ENCODE measurements at places on chromosomes 3 and 15.

GRCh38 chr3:130341388-130341787, 4.1 kb upstream of the COL6A5 start:
- DNase-seq = no peak

DNA sequence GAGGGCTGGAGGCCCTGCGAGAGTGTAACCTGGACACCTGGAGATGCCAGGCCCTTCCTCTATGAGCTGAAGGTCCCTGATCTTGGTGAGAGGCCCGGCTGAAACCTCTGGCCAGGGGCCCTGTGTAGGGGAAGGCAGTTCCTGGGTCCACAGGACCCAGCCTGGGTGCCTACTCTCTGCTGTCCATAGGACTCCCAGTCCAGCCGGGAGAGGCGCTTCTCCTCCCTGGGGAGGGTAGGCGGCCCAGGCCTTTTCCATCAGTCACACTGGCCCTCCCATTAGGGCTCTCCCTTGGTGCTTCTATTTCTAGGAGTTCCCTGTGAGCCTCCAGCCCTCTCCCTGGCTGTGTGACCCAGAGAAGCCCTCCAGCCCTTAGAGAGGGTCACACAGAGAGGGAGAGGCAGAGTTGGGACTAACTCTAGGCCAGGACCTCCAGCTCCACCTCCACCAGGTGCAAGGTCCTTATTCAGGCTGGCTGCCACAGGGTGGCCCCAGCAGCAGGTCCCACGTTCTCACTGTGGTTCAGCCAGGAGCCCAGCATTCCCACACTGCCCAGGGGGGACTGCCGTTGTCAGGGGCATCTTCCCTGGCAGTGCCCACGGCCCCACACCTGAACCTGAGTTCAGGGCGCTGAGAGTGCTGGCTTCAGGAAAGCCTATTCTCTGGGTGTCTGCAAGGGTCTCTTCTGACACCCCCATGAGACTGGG, 146.8 kb downstream of the SMAD6 start:
- no peak for DNase-seq

- DNase-seq = no peak
Measured at GRCh38 chr15:39892418-39892817, 27.6 kb downstream of the GPR176 start.

- no peak for DNase-seq
Measured at GRCh38 chr3:171591070-171591469, 130.9 kb upstream of the TNIK start.

- DNase-seq = no peak
Measured at GRCh38 chr3:145760036-145760435, 400.9 kb downstream of the PLOD2 start.

Measured in stimulated activated CD4-positive, alpha-beta T cell treated with anti-CD3 and anti-CD28 coated beads, Interleukin-2, amount 100 ng/mL, for 4 hours (primary cell).